ENCODE measurements at places on chromosomes 1 and 21. TPM values are rescaled to one million over a fixed set of nuclear protein-coding genes. Genes with fewer than 3 reads are reported as not detected.

DNA sequence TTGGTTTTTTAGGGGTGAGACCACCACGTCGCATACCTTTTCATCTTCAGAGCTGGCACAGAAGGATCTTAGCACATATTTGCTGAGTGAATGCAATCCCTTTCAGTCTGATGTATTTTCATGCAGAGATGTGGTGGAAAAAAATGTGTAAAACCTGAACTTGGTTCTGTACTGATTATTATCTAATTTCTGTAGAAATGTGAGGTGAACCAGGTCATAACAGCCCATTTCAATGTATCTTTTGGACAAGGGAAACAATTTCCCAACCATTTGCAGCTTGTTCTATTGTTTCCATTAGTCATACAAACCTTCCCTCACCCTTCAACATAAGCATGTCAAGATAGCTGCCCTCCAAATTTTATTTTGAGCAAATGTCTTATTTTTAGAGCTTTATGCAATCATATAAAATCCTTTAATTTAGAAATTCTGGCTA lies 46.8 kb upstream of the RUNX1 start:
- 0 out of 2 replicates have a peak, but pooled peaks cover 1% of the 10 kb centered on the region for H3K4me1 ChIP-seq
- H3K27me3 ChIP-seq, result no peaks in the 10 kb centered on the region
- H3K36me3 ChIP-seq, result no peaks in the 10 kb centered on the region
- DNase-seq, result peak; percentile 47
- H3K27ac ChIP-seq, result no peak overlapping the region

GRCh38 chr1:6703016-6703415 lies 1.4 kb upstream of the DNAJC11 start:
- H3K4me3 ChIP-seq, result no peak overlapping the region
- DNase-seq, result peak; percentile 35
- no peaks in the 10 kb centered on the region for H3K36me3 ChIP-seq

Gene CRB1
- polyA plus RNA-seq, result not detected

Gene ZNF683
- polyA plus RNA-seq, result not detected
